Stomach (tissue), 19 donors: ENCODE measurements at places on chromosomes 4 and X. TPM values are rescaled to one million over a fixed set of nuclear protein-coding genes. Genes with fewer than 3 reads are reported as not detected.

CITED1 gene
- total RNA-seq = not detected

PCDH7 gene
- 46.9 TPM for total RNA-seq

ATOH1 gene
- not detected for total RNA-seq

GRCh38 chr4:99028187-99028586, 32.7 kb downstream of the METAP1 start:
- H3K4me3 ChIP-seq = no peak overlapping the region
- H3K4me1 ChIP-seq = peaks cover 43% of the 10 kb centered on the region
- no peaks in the 10 kb centered on the region for H3K27me3 ChIP-seq
- H3K36me3 ChIP-seq = no peaks in the 10 kb centered on the region

DNA sequence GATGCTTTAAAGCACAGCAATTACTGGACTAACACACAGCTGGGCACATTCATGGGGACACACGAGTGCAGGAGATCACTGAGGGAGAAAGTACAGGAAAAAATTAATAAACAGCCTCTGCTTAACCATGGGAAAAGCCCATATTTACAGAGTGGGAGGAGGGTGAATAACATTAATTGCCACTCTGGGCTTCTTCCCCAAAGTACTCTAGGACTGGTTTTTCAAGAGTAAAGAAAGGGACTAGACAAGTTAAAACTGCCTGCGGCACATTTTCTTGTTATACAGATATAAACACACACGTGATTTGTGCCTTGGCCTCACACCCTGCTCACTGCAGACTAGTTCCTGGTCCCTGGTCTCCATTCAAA, 179.7 kb upstream of the TET2 start:
- H3K27ac ChIP-seq = peak overlapping the region; percentile 19
- DNase-seq = peak; percentile 63
- H3K4me1 ChIP-seq = no peaks in the 10 kb centered on the region
- no peaks in the 10 kb centered on the region for H3K27me3 ChIP-seq
- no peaks in the 10 kb centered on the region for H3K36me3 ChIP-seq

- no peak overlapping the region for H3K27ac ChIP-seq
- H3K4me3 ChIP-seq = no peak overlapping the region
Observed at GRCh38 chr4:63693321-63693720, 715.9 kb downstream of the TECRL start.

DNA sequence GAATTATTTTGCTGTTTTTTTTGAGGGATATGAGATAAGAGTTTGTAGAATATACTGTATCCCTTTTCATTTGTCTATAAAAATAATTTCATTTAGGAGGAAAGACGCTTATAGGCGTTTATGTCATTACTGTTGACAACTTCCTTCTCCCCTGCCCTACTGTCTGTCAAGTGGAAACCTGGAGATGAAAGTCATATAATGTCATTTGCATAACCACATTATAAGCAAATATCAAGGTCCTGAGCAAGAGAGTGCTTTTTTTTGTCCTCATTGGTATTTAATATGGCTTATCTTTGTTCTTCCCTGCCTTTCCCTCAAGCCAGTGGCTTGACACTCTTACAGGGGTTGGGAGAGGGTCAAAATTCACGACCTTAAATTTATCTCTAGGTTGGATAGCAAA, 55.8 kb downstream of the LRP2BP start:
- no peak overlapping the region for H3K4me3 ChIP-seq
- H3K36me3 ChIP-seq = no peaks in the 10 kb centered on the region
- no peaks in the 10 kb centered on the region for H3K4me1 ChIP-seq

- DNase-seq = no peak
- no peak overlapping the region for H3K27ac ChIP-seq
- H3K36me3 ChIP-seq = peaks cover 7% of the 10 kb centered on the region
Observed at GRCh38 chr4:70768301-70768948, 46.7 kb downstream of the RUFY3 start.

DNA sequence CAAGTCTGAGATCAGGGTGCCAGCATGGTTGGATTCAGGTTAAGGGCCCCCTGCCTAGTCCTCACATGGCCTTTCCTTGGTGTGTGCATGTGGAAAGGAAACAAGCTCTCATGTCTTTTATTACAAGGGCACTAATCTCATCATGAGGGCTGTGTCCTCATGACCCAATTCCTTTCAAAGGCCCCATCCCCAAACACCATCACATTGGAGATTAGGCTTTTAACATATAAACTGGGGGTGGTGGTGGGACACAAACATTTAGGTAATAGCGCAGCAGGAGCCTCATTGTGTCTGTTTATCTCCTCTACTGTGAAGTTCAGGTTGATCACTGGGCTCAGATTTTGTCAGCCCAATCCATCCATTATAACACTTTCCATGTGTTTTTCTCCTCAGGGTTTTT, 41.0 kb downstream of the BEX3 start:
- H3K27ac ChIP-seq = no peak overlapping the region
- H3K36me3 ChIP-seq = no peaks in the 10 kb centered on the region
- no peak for DNase-seq
- H3K4me1 ChIP-seq = no peaks in the 10 kb centered on the region
- no peak overlapping the region for H3K4me3 ChIP-seq
- H3K27me3 ChIP-seq = no peaks in the 10 kb centered on the region

- DNase-seq = no peak
- H3K4me1 ChIP-seq = no peaks in the 10 kb centered on the region
- no peak overlapping the region for H3K4me3 ChIP-seq
- no peaks in the 10 kb centered on the region for H3K27me3 ChIP-seq
- no peak overlapping the region for H3K27ac ChIP-seq
- H3K36me3 ChIP-seq = no peaks in the 10 kb centered on the region
Observed at GRCh38 chrX:40780082-40780481, 44.7 kb upstream of the MED14 start.

GRCh38 chr4:72568959-72569718, at the start of gene ADAMTS3:
Gene ADAMTS3, minus strand, starts transcription at chr4:72569221. Its CDS starts 459 bp downstream, at chr4:72568762.
- H3K27me3 ChIP-seq = peaks cover 8% of the 10 kb centered on the region
- DNase-seq = peak; percentile 92
- H3K4me1 ChIP-seq = peaks cover 23% of the 10 kb centered on the region
- peak within 1 kb of the TSS; percentile 58 for H3K27ac ChIP-seq

DNA sequence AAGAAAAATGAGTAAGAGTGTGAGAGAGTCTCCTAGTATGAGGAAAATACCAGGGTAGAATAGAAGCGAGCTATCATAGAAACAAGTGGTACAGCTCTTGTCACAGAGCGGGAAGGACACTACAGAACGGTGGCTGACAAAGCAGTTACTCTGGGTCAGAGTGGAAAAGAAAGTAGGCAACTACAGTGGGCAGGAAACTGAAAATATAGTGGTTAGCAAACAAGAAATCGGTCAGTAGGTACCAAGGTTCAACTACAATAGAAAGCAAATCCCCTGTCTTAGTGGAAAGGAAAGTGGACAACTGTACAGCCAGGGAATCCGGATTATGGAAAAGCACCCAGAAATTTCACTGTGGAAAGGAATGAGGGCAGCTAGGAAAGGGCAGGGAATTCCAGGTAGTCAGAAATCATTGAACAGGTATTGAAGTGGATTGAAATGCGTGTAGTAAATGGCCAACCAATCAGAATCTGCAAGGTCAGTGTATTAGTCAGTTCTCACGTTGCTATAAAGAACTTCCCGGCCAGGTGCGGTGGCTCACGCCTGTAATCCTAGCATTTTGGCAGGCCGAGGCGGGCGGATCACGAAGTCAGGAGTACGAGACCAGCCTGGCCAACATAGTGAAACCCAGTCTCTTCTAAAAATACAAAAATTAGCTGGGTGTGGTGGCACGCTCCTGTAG, 219.6 kb upstream of the DIAPH2 start:
- DNase-seq = no peak
- H3K27me3 ChIP-seq = no peaks in the 10 kb centered on the region
- H3K36me3 ChIP-seq = no peaks in the 10 kb centered on the region
- no peaks in the 10 kb centered on the region for H3K4me1 ChIP-seq
- H3K4me3 ChIP-seq = no peak overlapping the region
- H3K27ac ChIP-seq = no peak overlapping the region

- H3K27ac ChIP-seq = no peak overlapping the region
- DNase-seq = no peak
- H3K27me3 ChIP-seq = no peaks in the 10 kb centered on the region
- no peaks in the 10 kb centered on the region for H3K36me3 ChIP-seq
- peaks cover 7% of the 10 kb centered on the region for H3K4me1 ChIP-seq
Observed at GRCh38 chr4:128378668-128379067, 91.1 kb upstream of the PGRMC2 start.

GRCh38 chrX:39639871-39640270, 457.9 kb downstream of the BCOR start:
- no peak overlapping the region for H3K27ac ChIP-seq
- no peaks in the 10 kb centered on the region for H3K27me3 ChIP-seq
- H3K4me3 ChIP-seq = no peak overlapping the region
- DNase-seq = no peak
- no peaks in the 10 kb centered on the region for H3K4me1 ChIP-seq

- no peaks in the 10 kb centered on the region for H3K36me3 ChIP-seq
- no peaks in the 10 kb centered on the region for H3K4me1 ChIP-seq
- no peak for DNase-seq
- no peak overlapping the region for H3K27ac ChIP-seq
- peaks cover 31% of the 10 kb centered on the region for H3K27me3 ChIP-seq
Observed at GRCh38 chrX:134543288-134543687, 83.3 kb downstream of the HPRT1 start.

DNA sequence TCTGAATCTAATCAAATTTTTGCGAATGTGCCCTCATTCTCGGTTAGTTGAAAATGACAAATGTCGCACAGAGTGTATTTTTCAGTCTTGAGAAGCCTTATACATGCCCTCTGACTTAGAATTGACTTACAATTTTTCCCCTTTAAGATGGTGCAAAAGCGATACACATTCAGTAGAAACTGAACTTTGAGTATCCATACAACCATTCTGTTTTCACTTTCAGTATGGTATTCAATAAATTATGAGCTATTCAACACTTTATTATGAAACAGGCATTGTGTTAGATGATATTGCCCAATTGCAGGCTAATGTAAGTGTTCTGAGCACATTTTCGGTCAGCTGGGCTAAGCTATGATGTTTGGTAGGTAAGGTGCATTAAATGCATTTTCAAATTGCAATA, 43.4 kb downstream of the SLC9A7 start:
- no peak overlapping the region for H3K4me3 ChIP-seq
- H3K27me3 ChIP-seq = no peaks in the 10 kb centered on the region
- H3K4me1 ChIP-seq = no peaks in the 10 kb centered on the region
- no peak for DNase-seq
- no peaks in the 10 kb centered on the region for H3K36me3 ChIP-seq

DNA sequence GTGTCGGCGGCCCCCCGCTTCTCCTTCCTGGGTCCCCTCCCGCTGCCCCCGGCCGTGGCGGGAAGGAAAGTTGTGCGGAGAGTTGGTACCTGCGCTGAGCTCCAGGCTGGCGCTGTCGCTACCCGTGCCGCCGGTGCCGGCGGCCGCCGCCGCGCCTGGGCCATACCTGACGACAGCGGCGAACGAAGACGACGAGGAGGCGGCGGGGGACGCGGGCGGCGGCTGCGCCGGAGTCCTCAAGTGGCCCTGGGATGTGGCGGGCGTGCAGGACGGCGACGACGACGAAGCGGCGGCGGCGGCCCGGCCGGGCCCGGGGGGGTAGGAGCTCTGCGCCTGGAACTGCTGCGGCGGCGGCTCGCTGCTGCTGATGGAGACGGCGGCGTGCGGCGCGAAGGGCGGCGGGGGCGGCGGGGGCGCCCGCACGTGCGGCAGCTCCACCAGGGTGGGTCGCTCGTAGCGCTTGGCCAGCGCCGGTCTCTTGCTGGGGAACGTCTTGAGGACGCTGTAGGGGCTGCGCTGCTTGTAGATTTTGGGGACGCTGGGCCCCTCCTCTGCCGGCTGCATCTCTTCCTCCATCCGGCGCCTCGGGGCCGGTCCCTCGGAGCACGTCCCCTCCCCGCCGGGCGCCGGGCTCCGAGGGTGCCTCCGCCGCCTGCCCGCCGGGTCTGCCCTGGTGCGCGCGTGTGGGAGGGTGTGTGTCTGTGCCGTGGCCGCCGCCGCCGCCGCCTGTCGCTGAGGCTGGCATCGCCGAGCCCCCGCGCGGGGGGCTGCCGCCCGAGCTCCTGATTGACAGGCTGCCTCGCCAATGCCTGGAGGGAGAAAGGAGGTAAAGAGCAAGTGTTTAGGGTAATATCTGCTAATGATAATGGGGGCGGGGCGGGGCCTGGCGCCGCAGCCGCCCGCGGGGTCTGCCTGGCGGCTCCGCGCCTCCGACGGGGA, 618 bp downstream of the BEND4 start:
- DNase-seq = peak; percentile 30
- H3K4me3 ChIP-seq = peak overlapping the region; percentile 43
